ENCODE measurements at places on chromosomes 16 and 17.
A peak's percentile ranks its signal among the peaks of the same experiment; 100 is the strongest.

DNA sequence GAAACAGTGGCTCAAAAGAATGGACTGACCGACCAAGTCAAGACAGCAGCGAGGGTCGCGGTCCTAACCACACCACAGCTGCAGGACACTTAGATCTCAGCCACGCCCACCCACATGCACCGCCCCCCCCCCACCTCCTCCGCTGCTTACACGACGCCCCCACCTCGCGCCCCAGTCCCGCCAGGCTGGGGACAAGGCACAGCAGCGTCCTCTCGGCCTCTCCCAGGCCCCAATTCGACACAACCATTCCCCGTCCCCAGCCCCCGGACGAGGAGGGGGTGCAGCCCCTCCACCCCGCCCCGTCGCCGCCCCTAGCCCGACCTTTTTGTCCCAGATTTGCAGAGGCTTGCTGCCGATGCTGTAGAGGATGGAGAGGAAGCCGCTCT, 477 bp downstream of the CFAP20 start:
- DNase-seq, result no peak

DNA sequence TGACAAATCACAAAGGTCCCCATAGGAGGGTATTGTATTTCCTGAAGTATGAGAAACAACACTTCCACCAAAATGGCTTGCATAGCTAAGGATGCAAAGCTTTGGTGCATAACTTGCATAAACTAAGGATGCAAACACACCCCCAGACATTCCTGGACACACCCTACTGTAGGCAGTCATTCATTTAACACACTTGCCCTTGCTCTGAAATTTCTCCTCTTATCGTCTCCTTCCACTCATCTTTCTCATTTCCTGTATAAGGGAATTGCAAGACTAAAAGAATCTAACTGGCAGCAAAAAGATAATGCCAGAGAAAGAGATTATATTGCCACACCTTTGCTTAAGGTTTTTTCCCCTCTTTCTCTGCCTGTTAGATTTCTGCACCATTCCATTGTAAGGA, 28.3 kb downstream of the CHD9 start:
- no peak for DNase-seq

GRCh38 chr16:84810518-84811273, 9.1 kb upstream of the CRISPLD2 start:
- no peak for DNase-seq

GRCh38 chr17:27566671-27567562, 64.1 kb upstream of the LGALS9 start:
- no peak for DNase-seq

GRCh38 chr17:81517009-81517338, 4.4 kb upstream of the ACTG1 start:
- DNase-seq, result no peak

GRCh38 chr17:69470702-69471101, 56.2 kb downstream of the MAP2K6 start:
- no peak for DNase-seq

GRCh38 chr17:19409509-19409908, 1.5 kb upstream of the RNF112 start:
- DNase-seq, result peak; percentile 60

- no peak for DNase-seq
Observed at GRCh38 chr16:67862623-67863583, 9.9 kb upstream of the EDC4 start.

- DNase-seq, result no peak
Observed at GRCh38 chr16:57149391-57149790, 36.4 kb downstream of the PSME3IP1 start.

DNA sequence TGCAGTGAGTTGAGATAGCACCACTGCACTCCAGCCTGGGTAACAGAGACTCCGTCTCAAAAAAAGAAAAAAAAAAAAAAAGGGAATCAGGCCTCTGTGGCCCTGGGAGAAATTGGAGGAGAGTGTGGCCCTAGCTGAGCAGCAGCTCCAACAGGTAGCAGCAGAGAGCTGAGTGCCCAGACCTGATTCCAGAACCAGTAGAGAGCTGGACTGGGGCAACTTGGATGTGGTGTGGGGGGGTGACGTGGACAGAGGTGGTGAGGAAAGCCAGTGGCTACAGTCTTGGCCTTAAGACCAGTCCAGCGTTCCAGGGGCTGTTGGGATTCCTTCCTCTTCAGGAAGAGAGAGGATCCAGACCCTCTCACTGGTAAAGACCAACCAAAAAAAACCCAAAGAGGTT, 1.7 kb downstream of the HSPB9 start:
- DNase-seq, result no peak
